Right ventricle myocardium superior (tissue), 1 donor: ENCODE measurements at places on chromosomes 7 and 10. TPM values are rescaled to one million over a fixed set of nuclear protein-coding genes. Genes with fewer than 3 reads are reported as not detected.
A peak's percentile ranks its signal among the peaks of the same experiment; 100 is the strongest.

FGL2 gene
- total RNA-seq = 11.5 TPM

GIMAP8 gene
- 14.4 TPM for total RNA-seq

EPO gene
- total RNA-seq = not detected

CALHM3 gene
- not detected for total RNA-seq

SNX8 gene
- 19.1 TPM for total RNA-seq

AKR1D1 gene
- total RNA-seq = not detected

GPR15LG gene
- total RNA-seq = not detected

ZFYVE27 gene
- total RNA-seq = 10.6 TPM

EBF3 gene
- 6.2 TPM for total RNA-seq

OR2A5 gene
- not detected for total RNA-seq

GBX1 gene
- total RNA-seq = 2.7 TPM

GRCh38 chr10:119478111-119478802 lies 64.3 kb downstream of the RGS10 start:
- no peak for DNase-seq

- no peak for DNase-seq
Observed at GRCh38 chr10:15898046-15898445, 37.7 kb upstream of the MINDY3 start.

- DNase-seq = no peak
Observed at GRCh38 chr10:24465124-24465874, 256.4 kb downstream of the KIAA1217 start.

GRCh38 chr10:98031440-98031839 lies 1.0 kb upstream of the CRTAC1 start:
- DNase-seq = no peak

DNA sequence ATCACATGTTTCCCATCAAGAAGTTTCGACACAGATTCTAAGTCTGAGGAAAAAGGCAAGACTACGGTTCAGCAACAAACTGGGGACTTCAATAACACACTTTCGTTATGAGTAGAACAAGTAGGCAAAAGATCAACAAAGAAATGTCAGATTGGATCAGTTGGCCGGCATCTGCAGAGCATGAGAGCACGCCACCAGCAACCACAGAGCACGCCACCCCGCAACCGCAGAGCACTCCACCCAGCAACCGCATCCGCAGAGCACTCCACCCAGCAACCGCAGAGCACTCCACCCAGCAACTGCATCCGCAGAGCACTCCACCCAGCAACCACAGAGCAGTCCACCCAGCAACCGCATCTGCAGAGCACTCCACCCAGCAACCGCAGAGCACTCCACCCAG lies 89.7 kb upstream of the FAM20C start:
- DNase-seq = no peak

GRCh38 chr10:69639291-69640195 lies 9.5 kb downstream of the FAM241B start:
- DNase-seq = peak; percentile 57

DNA sequence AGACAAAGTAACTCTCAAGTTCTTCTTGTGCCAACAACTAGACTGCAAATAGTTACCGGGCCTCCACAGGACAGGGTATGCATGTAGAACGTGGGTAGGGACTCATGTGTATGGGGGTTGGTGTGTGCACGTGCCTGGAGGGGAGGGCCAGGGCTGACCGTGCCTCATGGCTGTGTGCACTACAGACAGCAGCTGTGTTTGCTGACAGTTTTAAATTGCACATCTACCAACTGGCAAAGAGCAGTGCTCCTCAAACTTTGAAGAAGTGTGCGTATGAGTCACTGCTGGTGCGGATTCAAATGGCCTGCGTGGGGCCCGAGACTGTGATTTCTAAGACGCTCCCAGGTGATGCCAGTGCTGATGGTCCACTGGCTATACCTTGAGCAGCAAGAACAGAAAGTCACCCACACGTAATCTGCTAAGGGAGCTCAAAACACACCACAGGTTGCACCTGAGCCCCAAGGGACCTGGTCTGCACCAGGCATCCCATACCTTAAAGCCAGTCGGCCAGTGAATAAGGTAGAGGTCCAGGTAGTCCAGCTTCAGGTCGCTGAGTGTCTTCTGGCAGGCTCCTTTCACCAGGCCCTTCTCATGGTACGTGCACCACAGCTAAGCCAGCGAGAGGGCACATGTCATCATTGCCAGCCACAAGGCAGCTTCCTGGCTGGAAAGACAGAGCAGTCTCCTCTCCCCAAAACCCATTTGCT lies 8.5 kb downstream of the AKR1B1 start:
- no peak for DNase-seq

DNA sequence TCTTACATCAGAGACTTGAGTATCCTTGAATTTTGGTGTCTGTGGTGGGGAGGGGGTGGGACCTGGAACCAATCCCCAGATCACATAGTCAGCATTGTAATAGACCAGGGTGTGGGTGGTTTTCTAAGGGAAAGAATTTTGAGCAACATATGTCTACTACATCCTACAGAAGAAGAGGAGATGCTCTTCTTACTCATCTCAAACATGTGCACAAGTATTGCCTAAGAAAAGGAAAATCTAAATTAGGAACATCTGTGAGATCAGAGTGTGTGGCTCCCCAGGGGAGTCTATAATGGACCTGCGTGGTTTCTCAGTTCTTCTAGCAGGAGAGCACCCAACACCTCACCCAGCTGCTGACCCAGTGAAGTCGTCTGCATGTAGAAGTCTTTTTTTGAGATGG lies 148.8 kb downstream of the CCDC3 start:
- no peak for DNase-seq

DNA sequence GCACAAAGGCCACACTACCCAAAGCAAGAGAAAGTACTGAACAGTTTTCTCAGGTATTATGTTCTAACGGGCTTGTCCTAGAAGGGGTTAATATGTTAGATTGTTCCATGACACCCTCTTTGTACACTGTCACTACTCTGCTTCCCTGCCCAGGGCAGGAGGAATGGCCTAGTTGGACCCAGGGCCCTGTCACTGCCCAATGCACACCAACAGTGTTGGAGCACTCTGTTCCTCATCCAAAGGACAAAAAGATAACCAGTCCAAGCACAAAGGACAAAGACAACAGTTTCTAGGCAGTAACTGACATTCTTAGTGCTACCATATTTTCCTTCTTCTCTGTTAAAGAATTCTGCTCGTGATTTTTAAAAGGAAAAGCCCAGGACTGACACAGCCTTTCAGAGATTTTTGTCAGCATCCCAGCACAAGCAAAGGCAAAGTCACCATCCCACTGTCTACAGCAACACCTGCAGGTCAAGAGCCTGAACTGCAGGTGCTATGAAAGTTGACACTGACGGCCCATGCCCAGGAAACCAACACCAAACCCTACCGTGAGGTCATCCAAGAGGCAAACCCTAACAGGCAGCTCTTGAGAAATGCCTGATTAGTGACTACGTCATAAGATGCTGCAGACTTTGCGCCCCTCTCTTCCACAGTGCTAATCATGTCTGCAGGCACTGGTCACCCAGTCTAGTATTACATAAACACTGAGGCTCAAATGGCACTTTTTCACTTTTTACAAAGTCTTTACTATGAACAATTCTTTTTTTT lies 13.2 kb downstream of the NUDCD3 start:
- peak; percentile 55 for DNase-seq

- no peak for DNase-seq
Observed at GRCh38 chr7:71633551-71634008, 501.6 kb downstream of the GALNT17 start.

DNA sequence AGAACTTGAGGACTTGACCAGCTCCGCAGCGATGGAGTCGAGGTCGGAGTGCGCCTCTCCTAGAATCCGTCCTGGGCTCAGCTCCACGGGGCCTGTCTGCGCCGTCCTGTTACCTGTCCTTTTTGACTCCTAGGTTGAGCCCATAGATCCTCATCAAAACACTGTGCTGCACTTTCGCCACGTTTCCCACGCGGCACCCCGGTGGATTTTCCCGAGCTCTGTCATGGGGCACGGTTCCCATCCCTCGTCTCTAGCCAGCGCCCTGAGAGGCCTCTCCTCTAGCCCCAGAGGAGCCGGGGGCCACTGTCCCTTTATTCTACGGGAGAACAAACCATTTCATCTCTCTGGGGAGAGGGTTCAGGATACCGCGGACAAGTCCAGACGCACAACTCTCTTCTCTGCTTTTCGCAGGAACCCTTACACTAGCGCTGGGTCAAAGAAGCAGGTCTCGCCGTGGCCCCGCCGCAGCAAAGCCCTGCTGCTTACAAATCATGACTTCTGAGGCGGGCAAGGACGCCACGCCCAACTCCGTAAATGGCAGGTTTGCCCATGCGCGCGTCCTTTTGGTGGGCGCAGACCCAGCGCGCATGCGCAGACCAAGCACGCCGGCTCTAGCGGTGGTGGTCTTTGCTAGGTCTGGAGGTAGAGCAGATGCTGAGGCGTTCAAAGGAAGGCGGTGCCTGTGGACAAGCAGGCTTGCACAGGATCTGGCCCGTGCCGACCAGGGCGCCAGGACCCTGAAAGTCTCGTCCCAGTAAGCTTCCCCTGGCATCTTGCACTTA lies 10.3 kb upstream of the ANKRD7 start:
- DNase-seq = peak; percentile 86

DNA sequence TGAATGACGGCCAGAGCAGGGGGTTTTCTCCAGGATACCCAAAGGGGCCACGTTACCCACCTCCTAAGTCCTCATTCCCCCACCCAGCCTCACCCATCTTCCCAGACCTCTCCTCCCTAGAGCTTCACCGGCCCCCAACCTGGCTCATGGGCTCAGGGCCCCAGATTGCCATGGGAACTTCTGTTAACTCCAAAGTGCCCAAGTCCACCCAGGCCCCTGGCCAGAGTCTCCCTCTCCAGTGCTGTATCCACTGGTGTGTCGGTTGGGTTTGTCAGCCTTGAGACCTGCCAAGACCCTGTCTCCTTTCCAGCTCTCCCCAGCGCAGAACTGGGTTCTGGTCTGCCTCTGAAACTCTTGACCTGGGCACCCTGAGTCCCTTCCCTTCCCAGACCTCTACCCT lies 37.1 kb upstream of the ZMIZ2 start:
- no peak for DNase-seq

DNA sequence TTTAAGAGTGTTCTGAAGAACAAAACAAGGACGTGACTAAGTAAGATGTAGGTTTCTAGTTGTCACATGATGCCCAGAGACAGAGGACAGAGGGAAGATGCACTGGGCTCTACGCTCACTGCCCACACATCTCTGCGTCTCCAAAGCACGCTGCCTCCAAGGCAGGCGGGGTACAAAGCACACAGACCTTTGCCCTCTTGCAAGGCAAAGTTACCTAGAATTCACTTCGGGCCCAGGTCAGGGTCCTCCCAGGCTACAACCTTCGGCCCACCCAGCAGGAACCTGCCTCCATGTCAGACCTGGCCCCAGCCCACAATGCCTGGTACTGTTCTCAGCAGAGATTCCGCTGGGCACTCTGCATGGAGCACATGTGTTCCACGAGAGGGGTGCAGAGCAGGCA lies 26.5 kb downstream of the GRB10 start:
- no peak for DNase-seq

DNA sequence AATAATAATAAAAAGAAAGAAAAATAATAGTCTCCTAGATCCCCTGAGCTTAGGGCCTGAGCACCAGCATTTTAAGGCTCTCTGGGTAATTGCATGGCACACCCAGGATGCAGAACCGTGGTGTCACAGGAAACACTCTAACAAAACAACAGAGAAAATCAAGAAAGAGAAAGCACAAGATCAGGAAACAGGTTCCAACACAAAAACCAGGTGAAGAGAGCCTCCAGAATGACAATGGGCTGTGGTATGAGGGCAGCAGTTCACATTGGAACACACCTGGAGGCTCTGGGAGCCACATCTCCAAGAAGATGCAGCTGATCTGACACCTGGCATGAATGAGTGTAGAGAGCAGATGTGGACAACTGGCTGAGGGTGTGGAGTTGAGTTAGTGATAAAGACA lies 7.1 kb downstream of the MMRN2 start:
- DNase-seq = no peak

DNA sequence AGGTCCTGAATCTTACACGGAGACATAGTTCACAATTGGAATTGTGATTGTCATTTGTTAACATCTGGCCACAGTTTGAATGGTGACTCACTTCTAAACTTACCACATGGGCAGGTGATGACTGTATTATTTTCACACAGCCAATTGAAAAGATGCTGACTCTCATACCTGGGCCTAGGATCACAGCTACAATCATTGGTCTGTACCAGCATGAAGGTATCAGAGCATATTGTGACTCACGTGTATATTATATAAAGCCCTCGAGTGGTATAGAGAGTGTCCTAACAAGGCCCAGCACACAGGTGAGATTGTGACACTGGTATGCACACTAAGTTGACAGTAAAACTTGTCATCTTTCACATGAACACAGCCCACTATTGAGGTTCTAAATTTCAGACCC lies 9.4 kb upstream of the ZNF107 start:
- DNase-seq = no peak

- DNase-seq = no peak
Observed at GRCh38 chr7:126493801-126494200, 758.9 kb downstream of the GRM8 start.

DNA sequence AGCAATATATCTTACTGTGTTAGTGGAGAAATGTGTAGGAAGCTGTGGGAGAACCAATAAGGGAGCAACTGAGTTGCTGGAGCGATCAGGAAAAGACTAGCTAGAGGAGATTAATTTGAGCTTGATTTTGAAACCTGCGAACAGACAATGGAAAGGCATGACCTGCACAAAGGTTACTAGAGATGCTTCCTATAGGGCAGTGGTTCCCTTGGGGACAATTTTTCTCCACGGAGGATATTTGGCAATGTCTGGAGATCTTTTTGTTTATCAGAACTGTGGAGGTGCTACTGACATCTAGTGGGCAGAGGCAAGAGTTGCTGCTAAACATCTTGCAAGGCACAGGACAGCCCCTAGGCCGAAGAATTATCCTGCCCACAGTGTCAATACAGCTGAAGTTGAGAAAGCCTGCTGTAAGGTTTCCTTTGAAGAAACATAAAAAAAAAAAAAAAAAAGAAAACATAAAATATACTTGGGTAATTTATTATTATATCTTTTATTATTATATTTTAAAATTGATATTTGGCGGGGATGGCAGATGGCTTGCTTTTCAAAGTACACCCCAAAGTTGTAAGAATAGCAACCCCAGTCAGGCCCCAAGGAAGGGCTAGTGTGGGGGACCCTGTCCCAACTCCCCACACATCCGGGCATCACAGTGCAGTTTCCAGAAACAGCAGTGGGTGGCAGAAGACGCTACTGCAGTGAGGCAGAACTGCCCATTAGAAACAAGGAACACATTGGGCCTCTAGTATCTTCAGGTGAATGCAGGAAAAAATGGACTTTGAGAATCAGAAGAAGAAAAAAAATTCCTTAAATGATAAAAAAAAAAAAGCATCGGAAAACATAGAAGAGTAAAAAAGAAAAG lies 481.6 kb downstream of the SH2D4B start:
- DNase-seq = no peak

DNA sequence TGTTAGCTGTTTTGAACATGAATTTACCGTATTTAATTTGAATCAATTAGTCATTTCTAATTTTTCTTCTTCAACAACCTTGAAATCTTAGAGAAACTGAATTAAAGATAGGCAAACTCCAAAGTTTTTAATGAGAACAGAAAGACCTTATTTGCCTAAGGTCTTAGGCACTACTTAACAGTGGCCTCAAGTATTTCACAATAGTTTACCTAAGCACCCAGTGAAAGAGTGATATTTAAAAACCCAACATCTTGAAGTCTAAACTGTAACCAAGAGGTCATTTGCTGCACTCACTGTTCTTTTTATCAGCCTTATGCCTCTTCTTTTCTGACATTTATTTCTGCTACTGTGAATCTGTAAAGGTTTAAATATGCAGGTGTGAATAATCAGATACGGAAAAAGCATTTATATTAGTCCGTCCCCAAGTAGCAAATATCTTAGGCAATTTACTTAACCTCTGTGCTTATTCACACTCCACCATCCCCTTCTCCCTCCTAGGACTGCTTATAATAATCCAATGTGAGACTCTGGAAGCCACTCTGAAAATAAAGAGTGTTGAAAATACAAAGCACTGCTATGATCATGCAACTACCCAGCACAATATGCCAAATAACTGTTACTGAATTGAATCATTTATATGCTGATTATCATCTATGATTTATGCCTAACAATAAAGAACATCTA lies 105.7 kb downstream of the ELAPOR2 start:
- no peak for DNase-seq
